ENCODE measurements at places on chromosomes 12 and 14. TPM values are rescaled to one million over a fixed set of nuclear protein-coding genes. Genes with fewer than 3 reads are reported as not detected.

SOCS2 gene
- 29.9 TPM for total RNA-seq

KRT82 gene
- not detected for total RNA-seq

FAM90A1 gene
- total RNA-seq: not detected

GLIPR1L1 gene
- total RNA-seq: not detected

GRCh38 chr14:22483863-22484593 lies 105.0 kb downstream of the DAD1 start:
- DNase-seq: no peak

- DNase-seq: no peak
Measured at GRCh38 chr12:123354600-123354999, 10.0 kb downstream of the SBNO1 start.

DNA sequence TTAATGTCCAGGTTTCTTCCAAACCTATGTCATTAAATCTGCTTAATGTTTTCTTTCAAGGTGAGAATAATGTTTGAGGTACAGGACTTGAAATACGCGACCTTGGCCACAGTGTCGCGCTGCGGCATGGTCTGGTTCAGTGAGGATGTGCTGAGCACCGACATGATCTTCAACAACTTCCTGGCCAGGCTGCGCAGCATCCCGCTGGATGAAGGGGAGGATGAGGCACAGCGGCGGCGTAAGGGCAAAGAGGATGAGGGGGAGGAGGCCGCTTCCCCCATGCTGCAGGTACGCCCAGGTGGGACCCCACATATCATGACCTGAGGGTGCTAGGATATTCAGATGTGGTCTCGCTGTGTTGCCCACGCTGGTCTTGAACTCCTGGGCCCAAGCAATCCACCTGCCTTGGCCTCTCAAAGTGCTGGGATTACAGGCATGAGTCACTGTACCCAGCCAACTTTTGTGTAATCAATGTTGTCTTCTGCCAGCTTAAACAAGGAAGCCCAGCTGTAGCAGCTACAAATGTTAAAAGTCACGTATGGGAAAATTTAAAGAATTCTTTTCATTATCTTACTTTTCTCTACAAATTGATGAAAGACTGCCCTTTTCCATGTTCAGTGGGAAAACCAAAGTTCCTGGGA lies 50.8 kb downstream of the DYNC1H1 start:
- no peak for DNase-seq

DNA sequence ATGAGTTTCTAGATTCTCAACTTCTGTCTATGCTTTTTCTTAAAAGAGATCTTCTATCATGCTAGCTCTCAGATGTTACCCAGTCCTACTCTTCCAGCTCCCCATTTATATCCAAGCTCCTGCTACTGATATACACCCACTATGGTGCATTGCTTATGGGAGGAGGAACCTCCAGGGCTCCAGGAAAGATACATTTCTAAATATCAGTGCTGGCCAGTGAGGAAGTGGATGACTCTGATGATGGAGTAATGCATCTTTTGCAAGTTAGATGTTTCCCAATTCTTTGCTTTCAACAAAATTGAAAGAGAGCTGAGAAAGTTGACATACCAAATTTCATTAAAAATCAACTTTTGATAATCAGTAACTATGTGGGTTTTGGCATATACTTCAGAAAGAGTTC lies 105.7 kb upstream of the RESF1 start:
- no peak for DNase-seq

DNA sequence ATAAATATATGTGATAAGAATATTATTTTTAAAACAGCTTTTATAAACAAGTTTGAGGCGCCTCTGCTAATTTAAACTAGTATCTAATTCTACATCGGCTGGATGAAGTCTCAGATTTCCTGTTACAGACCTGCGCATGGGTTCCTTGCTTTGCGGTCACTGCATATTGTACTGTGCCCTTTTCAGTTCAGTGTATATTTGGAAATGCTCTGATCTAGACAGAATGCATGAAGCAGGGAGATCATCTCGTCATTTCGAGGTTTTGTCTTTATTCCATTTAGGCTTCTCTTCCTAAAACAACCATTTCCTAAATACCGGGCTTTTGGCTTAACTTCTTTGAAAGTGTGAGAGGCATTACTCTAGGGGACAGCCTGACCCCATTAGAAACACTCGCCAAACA lies 25.6 kb downstream of the CRACR2A start:
- no peak for DNase-seq

- DNase-seq: no peak
Measured at GRCh38 chr12:127147724-127148123, 1119.2 kb upstream of the TMEM132C start.

DNA sequence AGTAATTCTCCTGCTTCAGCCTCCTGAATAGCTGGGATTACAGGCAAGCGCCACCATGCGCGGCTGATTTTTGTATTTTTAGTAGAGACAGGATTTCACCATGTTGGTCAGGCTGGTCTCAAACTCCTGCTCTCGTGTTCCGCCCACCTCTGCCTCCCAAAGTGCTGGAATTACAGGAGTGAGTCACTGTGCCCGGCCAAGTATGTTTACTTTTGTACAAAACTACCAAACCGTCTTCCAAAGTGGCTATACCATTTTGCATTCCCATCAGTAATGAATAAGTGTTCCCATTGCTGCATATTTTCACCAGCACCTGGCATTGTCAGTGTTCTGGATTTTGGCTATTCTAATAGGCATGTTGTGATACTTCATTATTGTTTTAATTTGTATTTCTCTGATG lies 8.4 kb upstream of the KRT6A start:
- DNase-seq: no peak

DNA sequence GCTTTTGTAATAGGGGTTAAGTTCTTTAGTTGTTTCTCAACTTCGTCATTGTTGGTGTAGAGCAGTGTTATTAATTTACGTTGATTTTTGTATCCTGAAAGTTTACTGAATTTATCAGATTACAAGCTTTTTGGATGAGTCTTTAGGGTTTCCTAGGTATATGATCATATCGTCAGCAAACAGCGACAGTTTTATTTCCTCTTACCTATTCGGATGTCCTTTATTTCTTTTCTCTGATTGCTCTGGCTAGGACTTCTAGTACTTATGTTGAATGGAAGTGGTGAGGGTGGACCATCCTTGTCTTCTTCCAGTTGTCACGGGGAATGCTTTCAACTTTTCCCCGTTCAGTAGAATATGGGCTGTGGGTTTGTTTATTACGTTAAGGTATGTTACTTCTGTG lies 37.8 kb downstream of the AEBP2 start:
- DNase-seq: no peak

Measured in heart right ventricle (tissue), 16 donors.